Globus pallidus (tissue), 1 donor: ENCODE measurements at places on chromosomes 3 and 15.

DNA sequence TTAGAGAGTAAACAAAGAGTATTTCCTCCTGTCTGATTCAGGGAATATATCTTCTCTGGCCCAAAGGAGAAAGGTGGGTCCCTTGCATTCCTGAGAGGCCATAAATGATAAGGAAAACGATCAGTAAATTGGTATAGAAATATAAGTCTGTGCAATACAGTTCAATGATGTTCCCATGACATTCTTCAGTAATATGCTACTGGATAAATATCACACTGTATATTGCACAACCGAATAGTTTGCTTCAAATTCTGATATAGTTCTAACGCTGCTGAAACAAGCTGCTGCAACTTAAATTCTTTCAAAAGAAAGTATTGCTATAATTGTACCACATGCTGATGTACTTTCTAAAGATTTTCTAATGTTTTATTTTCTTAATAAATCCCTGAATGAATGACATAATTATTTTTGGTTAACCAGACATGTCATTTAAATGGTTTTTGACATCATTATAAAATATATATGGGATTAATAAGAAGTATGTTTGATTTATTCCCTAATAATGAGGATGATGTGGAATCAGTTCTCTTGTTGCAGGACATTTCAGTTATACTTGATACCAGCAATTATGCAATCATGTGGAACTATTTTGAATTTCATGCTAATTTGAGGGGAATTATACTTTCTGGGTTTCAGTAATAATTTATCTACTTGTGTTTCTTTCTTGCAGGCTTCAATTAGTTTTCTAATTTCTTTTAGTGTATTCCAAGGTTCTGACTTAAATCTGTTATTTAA is 44.9 kb downstream of the FGF7 start:
- no peak for DNase-seq

DNA sequence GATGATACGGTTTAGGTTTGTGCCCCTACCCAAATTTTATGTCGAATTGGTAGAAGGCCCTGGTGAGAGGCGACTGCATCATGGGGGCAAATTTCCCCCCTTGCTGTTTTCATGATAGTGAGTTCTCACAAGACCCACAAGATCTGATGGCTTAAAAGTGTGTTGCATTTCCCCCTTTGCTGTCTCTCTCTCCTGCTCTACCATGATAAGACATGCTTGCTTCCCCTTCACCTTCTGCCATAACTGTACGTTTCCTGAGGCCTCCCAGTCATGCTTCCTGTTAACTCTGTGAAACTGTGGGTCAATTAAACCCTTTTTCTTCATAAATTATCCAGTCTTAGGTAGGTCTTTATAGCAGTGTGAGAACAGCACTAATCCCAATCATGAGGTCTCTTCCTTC is 381.2 kb downstream of the RSL24D1 start:
- no peak for DNase-seq

GRCh38 chr3:114320246-114320645 is 26.4 kb downstream of the TIGIT start:
- DNase-seq = no peak

GRCh38 chr3:141529256-141529655 is 42.4 kb downstream of the RASA2 start:
- no peak for DNase-seq

DNA sequence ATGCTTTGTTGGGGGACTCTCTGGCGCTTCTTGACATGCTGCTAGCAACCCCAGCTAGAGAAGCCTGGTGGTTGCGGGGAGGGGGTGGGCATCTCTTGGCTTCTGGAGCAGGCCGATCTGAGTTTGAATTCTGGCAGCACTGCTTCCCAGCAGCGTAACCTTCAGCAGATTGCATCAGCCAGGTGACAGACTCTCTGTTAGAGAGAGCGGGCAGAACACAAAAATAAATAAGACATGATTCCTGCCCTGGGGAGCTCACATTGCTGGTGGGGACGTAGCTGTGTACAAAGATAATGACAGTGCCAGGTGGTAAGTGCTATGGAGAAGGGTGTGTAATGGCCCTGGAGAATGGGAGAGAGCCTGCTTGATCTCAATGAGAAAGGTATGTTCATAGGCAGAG is 87.4 kb downstream of the THSD4 start:
- no peak for DNase-seq
